Stimulated activated CD4-positive, alpha-beta T cell treated with anti-CD3 and anti-CD28 coated beads, Interleukin-2, amount 100 ng/mL, for 24 hours (primary cell): ENCODE measurements at places on chromosomes 2 and 18.

- DNase-seq: no peak
Observed at GRCh38 chr2:65688141-65688886, 255.9 kb upstream of the SPRED2 start.

DNA sequence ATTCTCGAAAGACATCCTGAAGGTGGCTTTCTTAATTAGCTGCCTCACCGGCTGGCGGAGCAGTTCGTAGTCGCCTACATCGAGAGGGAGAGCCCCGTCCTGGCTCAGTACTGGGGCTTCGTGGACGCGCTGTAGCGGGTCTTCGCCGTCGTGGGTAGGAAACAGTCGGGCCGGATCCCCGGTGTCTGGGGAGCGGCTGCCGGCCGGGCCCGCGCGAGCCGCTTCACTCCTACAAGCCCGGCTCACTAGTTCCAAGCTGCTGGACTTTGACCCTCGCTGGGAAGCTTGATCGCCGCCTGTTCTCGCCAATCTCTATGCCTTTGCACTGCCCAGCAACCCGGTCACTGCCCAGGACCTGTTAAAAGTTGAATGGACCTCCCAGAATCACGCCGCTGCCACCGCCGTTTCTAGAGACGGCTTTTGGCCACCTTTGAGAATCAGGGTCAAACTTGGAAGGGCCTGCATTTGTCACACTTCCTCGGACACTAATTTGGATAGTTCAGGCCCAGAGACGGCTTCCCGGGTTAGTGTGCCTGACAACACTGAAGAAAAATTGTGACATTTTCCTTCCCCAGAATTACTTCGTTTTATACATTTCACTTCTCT lies 41.4 kb upstream of the AKAIN1 start:
- DNase-seq: peak; percentile 49

DNA sequence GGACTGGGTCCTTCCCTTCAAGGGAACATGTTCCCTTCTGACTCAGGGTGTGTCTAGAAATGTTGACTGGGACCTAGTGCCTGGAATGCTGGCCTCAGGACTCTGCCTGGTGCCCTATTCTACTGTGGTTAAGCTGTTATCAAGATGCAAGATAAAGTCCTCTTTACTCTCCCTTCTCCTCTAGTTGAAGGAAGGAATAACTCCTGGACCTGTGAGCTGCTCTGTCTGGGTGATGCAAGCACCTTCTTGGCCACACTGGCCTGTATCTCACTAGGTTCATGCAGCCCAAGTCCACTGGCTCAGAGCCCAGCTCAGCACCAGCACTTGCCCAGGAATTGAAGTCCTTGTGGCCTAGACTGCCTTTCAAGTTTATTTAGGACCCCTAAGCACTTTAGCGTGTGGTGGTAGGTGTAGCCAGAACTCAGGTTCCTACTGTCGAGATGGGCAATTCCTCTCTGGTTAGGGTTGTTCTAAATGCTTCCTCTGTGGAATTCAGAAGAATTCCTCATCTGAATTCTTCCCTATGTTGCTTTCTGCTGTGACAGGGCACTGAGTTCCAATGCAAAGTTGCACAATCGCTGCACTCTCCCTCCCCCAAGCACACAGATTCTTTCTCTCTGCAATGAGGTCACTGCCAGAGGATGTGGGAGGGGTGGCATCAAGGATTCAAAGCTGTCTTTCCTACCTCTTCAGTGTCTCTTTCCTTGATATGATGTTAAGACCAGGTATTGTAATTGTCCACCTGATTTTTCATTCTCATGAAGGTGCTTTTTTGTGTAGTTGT lies 54.7 kb downstream of the VWC2L start:
- DNase-seq: no peak

GRCh38 chr2:6993229-6993640 lies 76.0 kb downstream of the RNF144A start:
- no peak for DNase-seq

- no peak for DNase-seq
Observed at GRCh38 chr2:30321466-30321865, 90.1 kb downstream of the LBH start.

DNA sequence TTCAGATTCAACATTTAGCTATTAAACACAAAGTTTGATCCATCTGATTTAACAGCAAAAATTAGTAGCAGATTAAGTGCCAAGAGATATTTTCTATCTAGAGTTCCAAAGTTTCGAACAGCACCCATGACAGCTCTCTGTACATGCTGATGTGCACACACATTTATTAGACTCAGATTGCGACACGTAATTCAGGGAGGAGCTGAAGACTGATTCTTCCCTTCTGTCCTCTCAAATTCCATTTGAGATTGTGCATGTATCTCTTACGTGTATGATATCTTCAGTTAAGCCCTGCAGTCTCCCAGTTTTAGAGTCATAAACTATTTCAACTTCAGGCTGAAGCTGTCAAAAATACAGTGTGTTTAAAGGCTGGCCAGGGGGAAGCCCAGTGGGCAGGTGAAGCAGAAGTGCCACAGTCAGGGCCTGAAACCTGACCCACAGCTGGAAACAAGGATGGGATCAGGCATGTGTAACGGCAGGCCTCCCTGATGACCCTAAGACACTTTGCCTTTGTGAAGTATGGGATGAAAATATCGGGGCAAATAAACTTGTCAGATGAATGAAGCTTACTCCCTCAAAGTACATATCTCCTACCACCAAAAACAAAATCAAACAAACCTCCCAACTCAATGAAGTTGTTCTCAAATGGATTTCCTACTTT lies 30.6 kb downstream of the CYB5A start:
- no peak for DNase-seq
